ENCODE measurements at places on chromosomes 6 and 20.

GRCh38 chr20:21008951-21009350 lies 97.2 kb downstream of the LINC00237 start:
- no peak for DNase-seq

GRCh38 chr6:11609324-11610071 lies 71.9 kb downstream of the TMEM170B start:
- no peak for DNase-seq

- no peak for DNase-seq
Observed at GRCh38 chr6:85436411-85436810, 13.5 kb upstream of the NT5E start.

DNA sequence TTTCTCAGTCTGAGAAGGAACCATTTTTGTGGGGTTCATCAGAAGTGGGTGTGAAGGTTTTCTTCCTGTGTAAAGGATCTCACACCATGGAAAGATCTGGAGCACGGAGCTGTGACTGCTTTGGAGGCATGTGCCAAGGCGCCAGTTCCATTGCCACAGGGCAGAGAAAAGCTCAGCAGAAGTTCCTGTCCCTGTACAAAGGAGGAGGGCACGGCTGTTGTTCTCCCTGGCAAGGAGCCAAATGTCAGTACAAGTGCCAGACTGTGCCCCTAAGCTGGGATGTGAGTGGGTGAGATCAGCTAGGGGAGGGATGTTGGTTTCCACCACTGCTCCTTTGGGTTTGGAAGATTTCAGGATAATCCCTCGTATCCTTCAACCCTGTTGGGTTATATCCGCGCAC lies 117.3 kb downstream of the CRYBG1 start:
- no peak for DNase-seq
